ENCODE measurements at places on chromosomes 5 and 9. TPM values are rescaled to one million over a fixed set of nuclear protein-coding genes. Genes with fewer than 3 reads are reported as not detected.
A peak's percentile ranks its signal among the peaks of the same experiment; 100 is the strongest.

GRCh38 chr5:178586396-178586795 lies 3.8 kb downstream of the COL23A1 start:
- no peak for DNase-seq

GRCh38 chr9:132201139-132201538 lies 39.3 kb downstream of the NTNG2 start:
- no peak for DNase-seq

DNA sequence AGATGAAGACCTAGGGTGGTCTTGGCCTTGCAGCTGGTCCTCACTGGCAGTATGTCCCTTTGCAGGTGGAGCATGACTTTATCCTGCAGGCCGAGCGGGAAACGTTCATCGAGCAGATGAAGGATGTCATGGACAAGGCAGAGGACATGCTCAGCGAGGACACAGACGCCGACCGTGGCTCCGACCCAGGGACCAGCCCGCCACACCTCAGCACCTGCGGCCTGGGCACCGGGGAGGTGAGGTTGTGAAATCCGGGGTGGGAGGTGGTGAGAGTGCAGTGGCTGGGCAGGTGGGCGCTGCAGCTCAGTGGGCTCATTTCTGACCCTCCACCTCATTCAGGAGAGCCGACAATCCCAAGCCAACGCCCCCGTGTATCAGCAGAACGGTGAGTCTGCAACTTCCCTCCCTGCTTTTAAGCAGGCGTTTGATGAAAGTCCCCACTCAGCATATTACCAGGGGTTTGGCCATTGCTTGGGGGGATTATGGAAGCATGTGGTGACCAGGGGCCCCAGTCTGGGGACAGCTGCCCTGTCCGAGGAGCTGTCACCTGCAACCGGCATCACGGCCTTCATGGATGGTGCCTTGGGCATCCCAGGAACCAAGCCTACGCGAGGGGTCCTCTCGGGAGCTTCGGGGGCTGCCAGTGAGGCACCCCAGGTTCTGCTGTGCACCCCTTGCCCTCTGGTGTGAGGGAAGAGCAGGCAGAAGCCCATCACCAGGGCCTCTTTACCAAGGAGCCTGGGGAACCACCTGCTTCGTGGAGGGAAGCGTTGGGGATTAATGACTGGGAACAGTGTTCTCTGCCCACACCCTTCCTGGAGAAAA lies 84.0 kb downstream of the WNK2 start:
- DNase-seq = peak; percentile 71

- DNase-seq = no peak
Observed at GRCh38 chr9:79911724-79912123, 340.0 kb downstream of the TLE4 start.

GRCh38 chr5:10265245-10266109 lies 15.4 kb downstream of the CCT5 start:
- no peak for DNase-seq

DNA sequence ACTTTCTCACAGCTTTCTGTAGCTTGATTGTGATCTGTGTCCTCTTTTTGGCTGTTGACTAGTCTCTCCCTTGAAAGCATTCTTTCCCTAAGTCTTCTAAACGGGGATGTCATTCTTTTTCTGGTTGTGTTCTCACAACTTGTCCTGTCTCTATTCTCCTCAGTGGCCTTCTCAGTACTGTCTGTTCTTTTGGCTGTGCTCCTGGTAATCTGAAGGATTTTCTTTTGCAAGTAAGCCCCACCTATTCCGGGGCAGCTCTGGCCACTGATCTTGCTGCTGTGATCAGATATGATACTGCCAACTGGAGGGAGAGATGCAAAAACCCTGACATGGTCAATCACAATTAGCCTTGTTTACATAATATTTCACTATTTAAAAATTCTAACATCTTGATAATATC lies 172.2 kb downstream of the CDC42SE2 start:
- no peak for DNase-seq

DNA sequence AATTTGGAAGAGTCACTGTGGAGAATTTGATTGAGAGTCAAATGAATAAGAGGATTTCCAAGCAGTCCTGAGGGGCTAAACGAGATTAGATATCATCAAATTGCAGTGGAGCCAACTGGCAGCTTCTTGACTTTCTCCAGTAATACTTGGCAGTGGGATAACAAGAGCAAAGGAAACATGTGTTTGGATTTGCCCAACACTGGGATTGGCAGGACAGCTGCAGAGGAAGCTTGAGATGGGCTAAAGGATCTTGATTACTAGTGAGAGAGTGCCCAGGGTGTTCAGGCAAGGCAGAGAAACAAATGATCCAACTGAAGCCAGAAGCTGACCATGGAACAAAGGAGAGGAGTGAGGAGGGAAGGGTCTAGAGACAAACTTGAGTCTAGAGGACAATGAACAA lies 356.0 kb upstream of the ISL1 start:
- DNase-seq = no peak

DNA sequence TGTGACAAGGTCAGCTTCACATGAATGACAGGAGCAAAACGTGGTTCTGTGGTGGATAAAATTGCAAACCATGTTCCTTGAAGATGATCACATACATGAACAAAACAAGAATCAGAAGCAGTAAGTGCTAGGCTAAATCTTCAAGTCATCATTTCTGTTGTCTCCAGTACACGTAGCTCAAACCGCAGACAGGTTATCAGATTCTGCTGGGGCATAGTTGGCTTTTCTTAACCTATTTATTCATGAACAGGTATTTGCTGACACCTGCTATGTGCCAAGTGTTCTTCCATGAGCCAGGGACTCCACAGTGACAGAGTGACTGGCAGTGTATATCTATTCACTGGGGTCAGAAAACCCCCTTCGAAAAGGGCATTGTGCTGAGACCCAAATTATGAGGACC lies 20.8 kb downstream of the MFAP3 start:
- no peak for DNase-seq

Gene DNAH5
- total RNA-seq = 0.35 TPM

Gene SLC35A4
- total RNA-seq = 81.8 TPM

- DNase-seq = peak; percentile 84
Observed at GRCh38 chr5:157575381-157576020, at the start of gene ADAM19. ADAM19 (minus strand) TSS chr5:157575775; CDS start chr5:157575696, 79 bp downstream.

- DNase-seq = no peak
Observed at GRCh38 chr5:33994845-33995244, 10.4 kb upstream of the SLC45A2 start.

- DNase-seq = no peak
Observed at GRCh38 chr5:163631856-163632255, 126.4 kb downstream of the MAT2B start.

Gene BTNL3
- total RNA-seq = not detected

GRCh38 chr5:132760049-132760420 lies 12.8 kb downstream of the CCNI2 start:
- no peak for DNase-seq

- no peak for DNase-seq
Observed at GRCh38 chr5:77066184-77066583, 20.9 kb downstream of the ZBED3 start.

- DNase-seq = no peak
Observed at GRCh38 chr5:31598640-31599611, 40.0 kb upstream of the PDZD2 start.

DNA sequence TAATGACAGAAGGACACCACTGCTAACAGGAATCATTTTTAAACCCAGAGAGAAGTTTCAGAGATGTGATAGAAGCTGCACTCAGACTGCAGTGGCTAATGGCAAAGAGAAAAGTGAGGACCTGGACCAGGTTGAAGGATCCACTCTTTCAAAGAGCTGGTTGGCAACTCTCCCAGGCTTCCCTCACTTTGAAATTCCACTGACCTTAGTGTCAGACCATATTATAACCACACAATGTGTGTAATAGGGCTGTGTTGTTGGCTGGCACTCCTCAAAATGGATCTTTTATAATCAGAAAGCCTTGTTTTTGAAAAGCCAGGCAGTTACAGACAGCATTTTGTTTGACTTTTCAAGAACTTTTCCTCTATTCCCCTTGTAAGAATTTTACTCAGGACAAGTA lies 280.7 kb downstream of the PRELID2 start:
- no peak for DNase-seq

Gene CNTNAP3
- 2.7 TPM for total RNA-seq

Measured in cardiac septum (tissue), 1 donor.